ENCODE measurements at places on chromosomes 4 and X.

DNA sequence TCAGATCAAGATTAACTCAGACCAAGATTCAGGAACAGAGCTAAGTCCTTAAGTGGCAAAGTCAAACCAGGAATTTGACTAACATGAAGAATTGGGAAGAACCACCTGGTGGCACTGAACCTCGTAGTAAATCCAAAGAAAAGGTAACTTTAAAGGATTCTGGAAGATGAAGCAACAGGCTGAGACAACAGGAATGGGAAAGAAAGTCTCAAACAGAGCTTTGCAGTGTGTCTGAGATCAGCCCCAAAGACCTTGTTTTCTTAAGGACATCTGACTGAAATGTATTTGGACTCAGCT lies 126.1 kb downstream of the ASB9 start:
- DNase-seq = no peak

GRCh38 chrX:375181-376036 lies 11.3 kb downstream of the PPP2R3B start:
- no peak for DNase-seq

- no peak for DNase-seq
These were observed 12.4 kb downstream of the SHROOM3 start for GRCh38 chr4:76447393-76447851.

DNA sequence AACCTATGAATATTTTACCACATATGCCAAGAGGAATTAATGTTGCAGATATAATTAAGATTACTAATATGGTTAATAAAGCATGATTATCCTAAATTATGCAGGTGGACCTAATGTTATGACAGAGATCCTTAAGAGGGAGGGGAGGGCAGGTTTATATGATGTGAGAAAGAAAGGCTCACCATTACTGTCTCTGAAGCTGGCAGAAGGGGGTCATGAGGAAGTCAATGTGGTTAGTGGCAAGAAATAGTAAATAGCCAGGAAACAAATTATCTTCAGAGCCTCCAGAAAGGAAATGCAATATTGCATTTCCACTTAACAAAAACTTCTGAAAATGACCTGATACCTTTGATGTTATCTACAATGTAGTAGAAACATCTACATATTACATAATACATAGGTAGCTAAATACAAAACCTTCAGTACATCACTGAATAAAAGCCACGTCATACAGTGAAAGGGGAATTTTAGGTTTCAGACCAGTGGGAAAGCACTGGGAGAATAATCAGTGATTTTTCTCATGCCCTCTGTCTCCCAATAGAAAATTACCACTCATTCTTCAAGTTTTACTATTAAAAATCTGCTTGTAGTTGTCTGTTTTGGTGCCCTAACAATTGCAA lies 609.2 kb downstream of the SPOCK3 start:
- DNase-seq = no peak

DNA sequence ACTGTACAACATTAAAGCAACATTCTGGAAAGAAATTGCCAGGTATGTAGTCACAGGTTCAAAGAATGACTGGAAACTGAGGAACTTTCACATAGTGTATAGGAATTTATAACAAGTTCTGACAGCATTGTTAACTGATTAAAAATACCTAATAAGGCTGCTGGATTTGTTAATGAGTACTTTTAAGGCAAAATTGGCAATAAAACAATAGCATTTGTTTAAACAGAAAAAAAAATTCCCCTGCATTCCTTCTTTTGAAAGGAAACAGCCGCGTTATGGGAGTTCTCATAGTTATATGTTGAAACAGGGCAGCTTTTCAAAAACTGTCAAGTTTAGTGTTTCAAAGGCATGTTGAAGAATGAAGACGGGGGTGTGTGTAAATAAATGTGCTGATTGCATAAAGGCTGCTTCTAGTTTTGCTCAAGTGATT lies 282.5 kb upstream of the FAT1 start:
- no peak for DNase-seq

- no peak for DNase-seq
These were observed 30.8 kb downstream of the NDNF start for GRCh38 chr4:121041307-121042090.

DNA sequence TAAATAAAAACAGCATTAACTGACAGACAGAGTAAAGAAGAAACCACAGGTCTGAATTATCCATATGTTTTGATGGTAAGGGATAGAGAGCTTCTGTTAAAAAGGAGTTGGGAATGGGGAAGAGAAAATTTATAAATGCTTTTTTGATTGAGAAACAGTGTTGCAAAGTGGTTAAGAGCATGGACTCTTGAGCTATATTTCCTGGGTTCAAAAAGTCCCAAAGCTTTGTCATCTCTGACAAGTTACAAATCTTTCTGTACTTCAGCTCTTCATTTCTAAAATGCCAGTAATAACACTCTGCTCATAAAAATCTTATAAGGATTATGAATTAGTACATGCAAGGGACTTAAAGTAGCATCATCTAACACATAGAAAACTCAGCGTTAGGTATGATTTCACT lies 62.2 kb downstream of the N4BP2 start:
- no peak for DNase-seq

DNA sequence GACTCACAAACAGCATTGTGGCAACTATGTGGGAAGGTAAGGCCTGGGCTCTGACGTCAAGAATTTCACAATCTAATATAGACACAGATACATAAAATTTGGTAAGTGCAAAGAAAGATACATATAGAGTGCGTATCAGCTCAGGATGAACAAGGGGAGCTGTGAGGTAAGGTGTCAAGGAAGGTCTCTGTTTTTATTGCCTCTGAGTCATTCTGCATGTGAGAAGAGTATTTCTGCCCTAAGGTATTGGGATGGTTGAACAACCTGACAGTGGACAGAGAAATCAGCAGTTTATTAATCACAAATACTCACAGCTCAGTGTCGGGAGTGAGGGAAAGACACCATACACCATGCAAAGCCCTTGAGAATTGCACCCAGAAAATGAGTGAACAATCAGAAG lies 89.8 kb downstream of the COMMD8 start:
- no peak for DNase-seq

GRCh38 chrX:108736509-108737479 lies at the start of gene IRS4:
TSS of gene IRS4 (minus strand) at chrX:108736563.
- no peak for DNase-seq

DNA sequence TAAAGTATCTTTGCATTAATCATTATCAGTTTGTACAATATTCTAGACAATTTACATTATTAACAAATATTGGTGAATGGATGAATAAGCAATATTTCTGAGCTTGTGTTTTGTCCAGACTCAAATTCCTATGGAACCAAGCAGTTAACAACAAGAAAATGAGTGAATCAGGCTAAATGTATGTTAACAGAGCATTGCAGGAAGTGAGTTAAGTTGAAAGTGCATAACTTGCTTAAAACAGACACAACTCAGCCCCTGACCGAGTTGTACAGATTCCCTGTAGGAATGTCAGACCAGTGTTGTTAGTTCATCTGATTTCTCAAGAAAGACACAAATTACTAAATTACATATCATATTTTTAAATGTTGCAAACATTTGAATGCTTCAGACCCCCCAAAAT lies 23.7 kb upstream of the CSN1S1 start:
- no peak for DNase-seq

DNA sequence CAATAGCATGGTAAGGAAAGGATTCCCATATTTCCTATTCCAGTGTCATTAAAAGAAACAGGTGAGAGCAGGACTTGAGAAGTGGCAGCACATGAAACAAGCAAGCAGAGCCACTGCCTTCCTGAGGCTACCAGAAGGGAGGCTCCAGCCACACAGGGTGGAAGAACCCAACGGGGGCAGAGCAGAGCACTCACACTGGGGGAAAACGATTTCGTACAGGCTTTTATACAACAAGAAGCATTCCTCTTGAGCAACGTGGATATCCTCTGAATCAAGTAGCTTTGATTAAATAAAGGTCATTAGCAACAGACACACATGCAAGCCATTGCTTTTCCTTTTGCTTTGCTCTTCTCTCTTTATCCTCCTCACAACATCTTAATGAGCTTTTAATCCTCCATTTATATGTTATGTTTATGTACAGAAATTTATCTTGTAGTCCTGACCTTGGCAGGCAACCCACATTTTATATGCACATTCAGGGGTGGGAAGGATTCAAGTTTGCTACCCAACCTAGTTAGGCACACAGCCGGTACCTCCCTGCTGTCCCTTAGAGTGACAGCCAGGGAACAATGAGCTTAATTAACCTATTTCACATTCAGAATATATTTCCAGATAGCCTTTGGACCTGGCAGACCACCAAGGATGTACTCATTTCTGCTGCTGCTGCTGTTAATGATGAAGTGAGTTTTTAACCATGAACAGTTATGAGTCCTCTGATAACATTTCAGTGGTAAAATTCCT lies 202.1 kb downstream of the ARHGAP24 start:
- no peak for DNase-seq

DNA sequence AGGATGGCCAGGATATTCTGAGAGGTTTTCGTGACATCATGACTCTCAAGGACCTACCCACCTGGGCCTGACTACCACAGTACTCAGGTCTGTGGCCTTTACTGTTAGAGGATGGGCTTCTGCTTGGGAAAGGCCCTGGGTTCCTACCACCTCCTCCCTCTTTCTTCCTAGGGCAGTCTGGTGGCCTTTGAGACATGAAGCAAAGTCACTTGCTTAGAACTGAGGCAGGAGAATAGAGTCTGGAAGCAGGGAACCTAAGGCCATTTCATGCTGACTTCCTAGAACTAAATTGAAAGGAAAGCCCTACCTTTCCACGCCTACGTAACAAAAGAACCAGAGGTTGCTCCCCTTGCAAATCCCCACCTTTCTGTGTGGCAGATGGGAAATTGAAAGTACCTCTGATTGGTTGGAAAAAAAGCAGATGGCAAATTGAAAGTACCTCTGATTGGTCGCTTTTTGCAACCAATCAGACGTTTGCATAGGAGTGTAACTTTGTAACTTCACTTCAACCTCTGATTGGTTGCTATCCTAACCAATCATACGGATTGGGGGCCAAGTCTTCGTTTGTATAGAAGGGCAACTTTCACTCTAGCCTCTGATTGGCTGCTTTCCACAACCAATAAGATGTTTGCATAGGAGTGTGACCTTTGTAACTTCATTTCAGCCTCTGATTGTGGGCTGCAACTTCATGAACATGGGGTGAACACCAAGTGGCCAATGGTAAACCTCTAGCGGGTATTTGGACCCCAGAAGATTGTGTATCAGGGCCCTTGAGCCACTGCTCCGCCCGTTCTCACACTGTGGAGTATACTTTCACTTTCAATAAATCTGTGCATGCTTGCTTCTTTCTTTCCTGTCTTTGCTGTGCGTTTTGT lies 9.9 kb upstream of the AKAP14 start:
- no peak for DNase-seq

DNA sequence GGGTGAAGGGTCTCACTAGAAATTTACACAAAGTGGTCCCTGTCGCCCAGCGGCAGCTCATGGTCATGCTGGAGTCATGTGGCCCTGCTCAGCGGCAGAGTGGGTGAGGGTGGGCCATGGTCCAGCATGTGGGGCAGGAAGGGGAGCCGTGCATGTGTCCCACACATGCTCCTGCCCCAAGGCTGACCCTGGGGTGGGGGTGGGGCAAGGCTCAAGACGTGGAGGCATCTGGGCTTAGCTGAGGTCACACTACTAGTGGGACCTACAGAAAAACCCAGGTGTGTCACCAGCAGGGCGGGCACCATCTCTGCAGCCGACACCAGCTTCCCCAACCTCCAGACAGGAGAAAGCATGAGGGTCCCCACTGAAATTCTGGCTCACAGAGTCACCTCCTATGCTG lies 42.4 kb downstream of the EVC start:
- DNase-seq = no peak

GRCh38 chr4:187236209-187236890 lies 512.7 kb upstream of the FAT1 start:
- DNase-seq = peak; percentile 71

DNA sequence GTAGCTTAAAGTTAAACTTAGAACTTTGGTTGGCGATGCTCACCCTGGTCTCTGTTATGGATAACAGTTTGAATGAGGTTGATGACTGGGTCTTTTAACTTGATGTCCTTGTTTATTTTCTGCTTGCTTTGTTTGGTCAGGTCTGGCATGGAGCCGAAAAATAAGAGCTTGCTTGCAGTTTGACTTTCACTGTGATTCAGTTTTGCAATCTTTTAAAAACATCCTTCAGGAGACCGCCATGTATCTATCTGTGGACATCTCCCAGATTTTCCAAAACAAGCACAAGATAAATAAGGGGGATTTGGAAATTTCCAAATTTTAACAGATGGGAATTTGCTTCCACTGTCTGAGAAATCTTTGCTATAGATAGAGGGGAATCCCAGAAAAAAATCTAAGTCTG lies 246.7 kb downstream of the PALLD start:
- DNase-seq = no peak

- peak; percentile 58 for DNase-seq
These were observed 215.3 kb upstream of the CTSO start for GRCh38 chr4:156169011-156169410.

GRCh38 chr4:48739560-48740019 lies 40.5 kb downstream of the FRYL start:
- DNase-seq = no peak

- DNase-seq = no peak
These were observed 46.5 kb upstream of the HPSE start for GRCh38 chr4:83381173-83381572.

GRCh38 chrX:20265221-20265725 lies 1.4 kb downstream of the RPS6KA3 start:
- peak; percentile 11 for DNase-seq

- DNase-seq = no peak
These were observed 55.0 kb downstream of the LRBA start for GRCh38 chr4:150960079-150960478.

DNA sequence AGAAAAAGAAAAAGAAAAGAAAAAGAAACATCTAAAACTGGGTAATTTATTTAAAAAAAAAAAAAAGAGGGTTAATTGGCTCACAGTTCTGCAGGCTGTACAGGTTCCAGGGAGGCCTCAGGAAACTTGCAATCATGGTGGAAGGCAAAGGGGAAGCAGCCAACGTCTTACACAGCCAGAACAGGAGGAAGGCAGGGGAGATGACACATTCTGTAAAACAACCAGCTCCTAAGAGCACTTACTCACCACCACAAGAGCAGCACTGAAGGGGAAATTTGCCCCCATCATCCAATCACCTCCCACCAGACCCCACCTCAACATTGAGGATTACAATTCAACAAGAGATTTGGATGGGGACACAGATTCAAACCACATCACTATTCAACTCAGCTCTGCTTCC lies 36.8 kb upstream of the TMEM184C start:
- DNase-seq = no peak

- no peak for DNase-seq
These were observed 976.8 kb upstream of the ADGRL3 start for GRCh38 chr4:60223208-60223923.

- no peak for DNase-seq
These were observed 81.8 kb downstream of the MTMR1 start for GRCh38 chrX:150774798-150775568.

DNA sequence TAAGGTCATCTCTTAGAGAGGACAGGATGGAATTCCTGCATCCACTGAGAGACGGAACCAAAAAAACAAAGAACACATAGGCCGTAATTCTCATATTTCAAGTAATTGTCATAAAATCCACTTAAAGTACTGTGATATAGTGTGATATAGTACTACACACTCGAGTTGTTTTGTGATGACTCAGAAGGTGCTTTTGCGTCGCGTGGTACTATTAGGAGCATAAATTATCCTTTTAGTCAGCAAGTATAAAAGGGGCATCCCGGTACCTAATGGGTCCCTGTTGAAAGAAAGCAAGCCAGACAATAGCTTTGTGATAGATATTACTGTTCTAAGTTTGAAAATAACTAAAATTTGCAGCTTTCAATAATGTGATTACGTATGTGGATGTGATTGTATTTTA lies 55.3 kb downstream of the GPR143 start:
- DNase-seq = no peak
